Nephron progenitor cell (in vitro differentiated cells): ENCODE measurements at places on chromosomes 5 and 9.

DNA sequence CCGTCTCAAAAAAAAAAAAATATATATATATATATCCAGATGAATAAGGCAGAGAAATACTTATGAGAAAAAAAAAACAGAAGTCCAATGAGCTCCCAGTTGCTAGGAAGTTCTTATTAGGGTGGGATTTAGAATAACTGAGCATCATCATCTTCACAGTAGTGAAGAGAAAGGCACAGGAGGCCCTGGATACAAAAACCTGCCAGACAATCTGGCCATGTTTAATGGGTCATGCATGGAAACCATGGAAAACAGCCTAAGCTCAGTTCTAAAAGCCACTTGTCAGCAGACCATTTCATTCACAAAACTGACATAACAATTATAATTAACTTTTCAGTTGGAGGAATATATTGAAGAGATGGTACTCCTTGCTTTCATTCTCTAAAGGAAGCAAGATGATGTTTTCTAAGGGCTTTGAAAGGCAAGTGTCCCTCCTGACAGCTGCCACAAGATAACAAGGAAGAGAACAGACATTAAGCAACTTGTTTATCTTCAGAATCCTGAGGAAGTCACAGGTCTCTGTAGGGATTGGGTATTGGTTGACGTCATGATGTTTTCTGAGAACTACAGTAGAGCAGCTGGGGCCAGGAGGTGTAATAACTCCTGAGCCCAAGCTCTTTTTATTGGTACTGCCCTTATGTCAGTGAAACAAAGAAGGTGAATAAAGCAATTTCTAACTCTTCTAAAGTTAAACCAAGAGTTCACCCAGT, 463.1 kb downstream of the DMAC1 start:
- no peak for DNase-seq

GRCh38 chr5:61881821-61882487, 424.1 kb upstream of the KIF2A start:
- DNase-seq = no peak

DNA sequence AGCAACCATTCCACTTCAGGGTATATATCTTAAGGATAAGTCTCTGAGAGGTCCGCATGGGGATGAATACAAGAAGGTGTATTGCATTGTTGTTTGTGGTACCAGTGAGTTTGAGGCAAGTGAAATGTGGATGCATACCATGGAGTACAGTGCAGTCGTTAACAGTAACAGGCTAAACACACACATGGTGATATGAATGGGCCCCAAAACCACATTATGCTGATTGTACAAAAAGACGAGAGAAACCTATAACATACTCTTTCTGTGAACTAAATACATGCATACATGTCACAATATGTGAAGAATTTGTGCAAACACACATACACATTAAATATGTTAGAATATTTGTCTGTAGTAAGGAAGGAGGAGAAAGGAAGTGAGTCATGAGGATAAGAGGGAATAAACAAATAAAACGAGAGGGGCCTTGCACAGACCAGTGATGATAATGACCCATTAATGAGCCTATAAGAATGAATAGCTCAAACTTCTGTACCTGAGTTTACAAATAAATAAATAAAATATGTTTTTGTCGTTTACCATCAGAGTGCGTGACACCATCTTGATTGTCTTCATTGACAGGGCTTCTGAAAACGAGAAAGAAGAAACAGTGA, 66.5 kb upstream of the RICTOR start:
- no peak for DNase-seq

GRCh38 chr9:86022687-86023266, 76.6 kb downstream of the GOLM1 start:
- no peak for DNase-seq

DNA sequence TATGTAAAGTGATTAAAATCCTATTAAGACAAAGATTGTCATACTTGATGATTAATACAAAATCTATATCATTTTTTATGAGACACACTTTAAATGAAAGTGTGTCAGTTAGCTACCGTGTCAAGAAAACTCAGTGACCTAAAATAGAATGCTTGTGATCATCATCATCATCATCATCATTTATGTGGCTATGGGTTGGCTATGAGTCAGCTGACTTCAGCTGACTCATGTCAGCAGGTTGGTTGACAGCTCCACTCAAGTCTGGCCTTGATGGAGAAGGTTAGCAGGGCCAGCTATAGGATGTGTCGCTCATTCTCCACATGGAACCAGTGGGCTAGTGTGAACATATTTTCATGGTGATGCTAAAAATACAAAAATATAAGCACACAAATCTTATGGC, 43.8 kb upstream of the ZNF300 start:
- DNase-seq = no peak

DNA sequence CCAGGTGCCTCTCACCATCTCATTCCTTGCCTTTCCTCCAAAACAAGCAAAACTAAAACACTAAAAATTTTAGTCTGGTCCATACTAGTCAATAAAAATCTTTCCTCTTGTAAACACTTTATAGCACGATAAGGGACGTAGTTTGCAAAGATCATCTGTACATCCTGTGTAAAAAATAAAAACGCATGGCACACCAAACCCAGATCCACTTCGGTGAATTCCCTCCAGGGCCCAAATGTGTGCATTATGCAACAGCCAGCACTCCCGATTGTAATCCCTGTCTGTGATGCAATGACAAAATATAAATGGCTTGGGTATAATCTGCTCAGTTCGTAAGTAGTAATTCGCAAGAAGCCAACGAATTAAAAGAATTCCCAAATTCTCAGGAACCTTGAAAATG, 1.4 kb downstream of the FAM169A start:
- DNase-seq = no peak

DNA sequence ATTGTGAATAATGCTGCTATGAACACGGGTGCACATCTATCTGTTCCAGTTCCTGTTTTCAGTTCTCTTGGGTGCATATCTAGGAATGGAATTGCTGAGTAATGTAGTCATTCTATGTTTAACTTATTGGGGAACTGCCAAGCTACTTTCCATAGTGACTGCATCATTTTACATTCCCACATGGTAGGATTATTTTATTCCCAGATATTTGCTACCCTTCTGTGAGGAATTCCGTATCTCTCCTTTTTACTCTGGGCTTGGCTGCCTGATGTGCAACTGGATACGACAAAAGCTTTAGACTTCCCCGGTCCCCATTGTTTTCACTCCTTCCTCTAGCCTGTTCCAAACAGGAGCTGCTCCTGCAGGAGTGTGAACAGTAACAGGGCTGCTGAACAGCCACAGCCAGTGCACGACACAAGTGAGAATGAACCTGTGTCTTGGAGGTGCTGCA, 7.2 kb downstream of the TAS2R1 start:
- no peak for DNase-seq
